Endodermal cell (in vitro differentiated cells): ENCODE measurements at places on chromosomes 5 and 9.

- DNase-seq = no peak
These were observed 186.2 kb downstream of the GLIS3 start for GRCh38 chr9:4113711-4114110.

- peak; percentile 46 for DNase-seq
These were observed 89.1 kb downstream of the NRG2 start for GRCh38 chr5:139954022-139954421.

DNA sequence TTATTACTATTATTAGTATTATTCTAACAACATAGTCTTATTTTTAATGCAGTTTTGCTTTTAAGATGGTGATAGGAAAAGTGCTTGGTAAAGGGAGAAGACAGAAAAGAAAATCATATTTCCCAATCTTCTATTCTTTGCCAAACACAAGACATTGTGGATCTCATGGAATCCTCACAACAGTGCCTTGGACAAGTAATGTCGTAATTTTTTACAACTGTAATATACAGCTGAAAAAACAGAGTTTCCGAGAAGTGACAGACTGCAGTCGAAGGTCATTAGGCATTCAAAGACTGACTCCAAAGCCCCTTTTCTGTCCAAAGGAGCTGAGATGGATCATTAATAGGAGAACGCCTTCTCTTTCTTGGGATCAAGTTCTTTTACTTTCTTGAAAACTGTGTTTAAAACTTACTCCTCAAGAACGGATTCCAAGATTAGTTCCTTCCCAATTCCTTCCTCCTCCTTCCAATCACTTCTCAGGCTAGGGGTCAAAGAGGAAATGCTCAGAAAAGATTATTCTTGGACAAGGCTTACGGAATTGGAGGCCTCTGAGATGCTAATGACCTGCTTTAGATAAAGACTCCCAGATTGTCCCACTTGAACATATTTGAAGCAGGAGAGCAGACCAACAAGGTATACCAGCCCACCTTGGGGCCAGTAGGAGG, 24.3 kb upstream of the TRIM32 start:
- no peak for DNase-seq

DNA sequence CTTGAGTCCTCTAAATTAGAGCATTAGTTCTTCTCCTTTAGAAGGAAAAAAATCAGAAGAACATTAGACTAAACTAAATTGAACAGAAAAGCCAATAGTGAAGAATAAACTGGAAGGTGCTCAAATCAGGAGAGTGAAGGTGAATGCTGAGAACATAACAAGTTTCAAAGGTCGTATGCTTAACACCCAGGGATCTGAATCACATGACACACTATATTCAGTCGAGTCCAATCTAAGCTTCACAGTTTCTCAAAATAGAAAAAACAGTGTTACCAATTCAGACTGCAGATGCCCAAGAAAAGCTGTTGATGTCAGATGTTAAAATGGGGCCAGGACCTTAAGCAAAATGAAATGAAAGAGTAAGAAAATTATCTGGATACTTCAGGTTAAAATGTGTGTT, 614.5 kb downstream of the EFNA5 start:
- DNase-seq = no peak

DNA sequence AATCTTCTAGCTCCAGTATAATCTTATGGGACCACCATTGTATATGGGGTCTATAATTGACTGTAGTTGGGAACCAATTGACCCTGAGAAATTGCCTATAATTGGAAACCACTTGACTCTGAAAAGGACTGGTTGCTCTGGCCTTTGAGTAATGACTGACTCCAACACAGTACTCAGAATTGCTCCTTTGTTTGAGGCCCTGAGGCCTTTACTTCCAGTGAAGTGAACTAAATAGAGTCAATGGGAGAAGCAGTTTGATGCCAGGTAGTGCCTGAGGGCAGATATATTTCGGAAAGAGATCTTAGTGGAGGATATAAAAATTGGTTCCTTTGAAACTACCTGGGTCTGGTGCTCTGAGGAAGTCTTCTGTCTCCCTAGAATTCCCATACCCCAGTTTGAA, 16.0 kb upstream of the TMEM171 start:
- DNase-seq = no peak

DNA sequence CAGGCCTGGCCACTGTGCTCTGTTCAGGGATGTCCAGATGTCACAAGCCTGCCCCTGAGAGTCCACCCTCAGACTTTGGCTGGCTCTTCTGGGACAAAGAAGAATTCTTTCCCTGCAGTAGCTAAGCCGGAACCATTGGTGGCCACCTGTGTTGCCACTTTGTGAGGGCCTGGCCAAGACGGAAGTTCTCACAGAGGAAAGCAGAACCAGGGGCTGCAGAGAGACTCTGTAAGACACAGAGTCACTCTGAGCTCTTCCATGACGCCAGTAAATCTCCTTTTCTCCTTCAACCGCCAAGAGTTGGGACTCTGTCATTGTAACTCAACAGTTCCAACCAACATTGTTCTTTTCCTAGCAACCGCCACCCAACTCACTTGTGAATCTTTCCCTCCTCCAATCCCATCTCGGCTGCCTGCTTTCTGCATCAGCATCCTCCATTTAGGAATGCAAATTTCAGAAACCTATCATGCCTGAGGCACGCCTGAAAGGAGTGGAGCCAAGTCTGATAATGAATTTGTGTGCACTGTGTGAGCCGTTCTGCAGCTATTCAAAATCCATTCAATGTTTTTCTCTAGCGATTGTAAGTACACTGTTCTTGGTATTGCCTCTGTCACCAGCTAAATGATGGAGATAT, 37.8 kb upstream of the ATP6V1G1 start:
- DNase-seq = peak; percentile 46

DNA sequence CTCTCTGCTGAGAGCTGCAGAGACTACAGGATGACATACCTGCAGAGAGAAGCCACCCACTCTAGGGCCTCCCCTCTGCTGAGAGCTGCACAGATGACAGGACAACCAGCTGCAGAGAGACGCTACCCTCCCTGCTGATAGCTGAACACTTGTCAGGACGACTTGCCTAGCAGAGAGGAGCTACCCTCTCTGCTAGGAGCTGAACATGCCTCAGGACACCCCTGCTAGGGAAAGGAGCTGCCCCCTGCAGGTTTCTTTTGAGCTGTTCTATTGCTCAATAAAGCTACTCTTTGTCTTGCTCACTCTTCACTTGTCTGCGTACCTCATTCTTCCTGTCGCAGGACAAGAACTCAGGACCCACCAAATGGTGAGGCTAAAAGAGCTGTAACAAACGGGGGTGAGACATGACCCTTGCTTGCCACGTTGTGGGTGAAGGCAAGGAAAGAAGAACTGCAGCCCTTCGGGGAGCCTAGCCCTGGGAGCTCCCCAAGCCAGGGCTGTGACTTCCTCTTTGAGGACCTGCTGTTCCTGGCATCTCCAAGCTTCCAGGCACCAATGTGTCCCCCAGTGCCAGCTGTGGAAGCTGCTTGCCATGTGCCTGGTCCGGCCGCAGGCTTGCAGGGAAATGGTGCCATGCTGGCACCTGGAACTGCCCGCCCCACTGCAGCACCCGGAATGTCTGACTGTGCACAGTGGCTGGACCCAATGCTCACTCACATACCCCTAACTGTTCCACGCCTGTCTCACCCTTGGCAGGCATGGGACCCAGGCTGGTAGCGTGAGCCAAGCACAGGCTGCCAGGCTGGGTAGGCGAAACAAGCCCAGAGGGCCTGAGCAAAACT, 5.1 kb upstream of the TESK1 start:
- DNase-seq = peak; percentile 62

DNA sequence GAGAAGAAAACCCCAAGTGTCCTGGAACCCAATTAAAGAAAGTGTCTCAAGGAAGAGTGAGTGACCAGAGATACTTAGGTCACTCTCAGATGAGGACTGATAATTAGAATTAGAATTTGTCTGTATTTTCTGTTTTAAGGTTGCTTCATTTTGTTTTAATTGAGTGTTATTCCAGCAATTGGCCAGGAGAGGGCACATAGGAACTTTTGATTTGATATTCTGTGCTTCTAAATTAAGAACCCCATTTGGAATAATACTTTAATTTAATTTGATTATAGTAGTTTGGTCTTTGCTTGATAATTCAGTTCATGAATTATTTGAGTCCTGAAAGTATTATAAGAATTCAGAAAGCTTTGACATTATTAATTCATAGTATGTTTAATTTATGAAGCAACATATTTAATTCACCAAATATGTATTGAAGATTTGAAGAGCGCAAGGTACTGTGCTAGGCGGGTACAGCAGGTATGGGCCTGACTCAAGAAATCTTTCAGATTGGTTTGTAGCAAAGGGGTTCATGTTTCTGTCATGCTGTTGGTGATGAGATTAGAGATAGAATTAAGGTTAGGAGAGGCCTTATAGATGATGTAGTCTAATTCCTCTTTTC, 4.9 kb downstream of the MRPL22 start:
- DNase-seq = no peak

- no peak for DNase-seq
These were observed 375.3 kb upstream of the DAB2 start for GRCh38 chr5:39800042-39800601.

DNA sequence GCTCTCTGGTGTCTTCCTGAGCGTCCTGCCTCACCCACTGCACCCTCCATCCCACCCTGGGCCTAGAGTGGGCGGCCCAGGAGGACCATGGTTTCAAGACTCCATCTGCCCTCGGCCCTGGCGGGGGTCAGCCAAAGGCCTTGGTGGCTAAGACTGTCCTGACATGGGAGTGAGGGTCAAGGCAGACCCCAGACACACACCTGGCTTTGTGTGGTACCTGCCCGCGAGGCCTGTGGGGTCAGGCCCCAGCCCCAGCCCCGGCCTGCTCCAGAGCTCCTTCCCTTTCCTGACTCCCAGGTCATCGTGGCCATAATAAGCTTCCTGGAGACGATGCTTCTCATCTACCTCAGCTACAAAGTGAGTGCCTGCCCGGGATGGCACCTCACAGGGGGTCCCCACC, 54.6 kb downstream of the KCNT1 start:
- DNase-seq = no peak

DNA sequence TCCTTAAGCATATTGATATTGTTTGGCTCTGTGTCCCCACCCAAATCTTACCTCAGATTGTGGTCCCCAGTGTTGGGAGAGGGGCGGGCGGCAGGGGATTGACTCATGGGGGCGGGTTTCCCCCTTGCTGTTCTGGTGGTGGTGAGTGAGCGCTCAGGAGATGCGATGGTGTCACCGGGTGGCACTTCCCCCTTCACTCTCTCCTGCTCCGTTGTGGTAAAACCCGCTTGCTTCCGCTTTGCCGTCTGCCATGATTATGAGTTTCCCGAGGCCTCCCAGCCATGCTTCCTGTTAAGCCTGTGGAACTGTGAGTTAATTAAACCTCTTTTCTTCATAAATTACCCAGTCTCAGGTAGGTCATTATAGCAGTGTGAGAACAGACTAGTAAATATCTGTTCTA, 229.1 kb downstream of the IRX2 start:
- no peak for DNase-seq

GRCh38 chr5:73814233-73814846, 188.3 kb downstream of the ARHGEF28 start:
- DNase-seq = peak; percentile 62

DNA sequence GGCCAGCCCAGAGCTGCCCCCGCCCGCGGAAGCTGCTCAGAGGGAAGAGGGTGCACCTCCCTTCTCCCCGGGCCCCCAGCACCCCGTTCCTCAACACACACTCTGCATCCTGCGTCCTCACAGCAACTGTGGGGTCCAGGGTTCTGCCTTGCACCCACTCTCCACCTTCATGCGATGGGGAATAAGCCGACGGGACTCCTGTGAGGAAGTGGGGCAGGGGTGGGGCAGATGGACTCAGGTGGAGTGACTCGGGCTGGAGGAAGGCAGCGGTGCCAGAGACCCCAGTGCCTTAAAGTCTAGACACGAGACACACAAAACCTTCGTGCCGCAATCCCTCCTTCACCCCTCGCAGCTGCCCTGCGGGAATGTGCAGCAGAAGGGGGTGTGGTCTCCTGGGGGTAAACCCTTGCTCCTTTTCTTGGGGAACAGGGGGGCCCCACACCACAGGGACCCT, 8.6 kb downstream of the BRD3 start:
- no peak for DNase-seq

- peak; percentile 89 for DNase-seq
These were observed 40.3 kb upstream of the NAA35 start for GRCh38 chr9:85900504-85901201.

- DNase-seq = no peak
These were observed 23.0 kb upstream of the RBM22 start for GRCh38 chr5:150723845-150724244.

- DNase-seq = no peak
These were observed 31.0 kb upstream of the F2R start for GRCh38 chr5:76684756-76685519.

DNA sequence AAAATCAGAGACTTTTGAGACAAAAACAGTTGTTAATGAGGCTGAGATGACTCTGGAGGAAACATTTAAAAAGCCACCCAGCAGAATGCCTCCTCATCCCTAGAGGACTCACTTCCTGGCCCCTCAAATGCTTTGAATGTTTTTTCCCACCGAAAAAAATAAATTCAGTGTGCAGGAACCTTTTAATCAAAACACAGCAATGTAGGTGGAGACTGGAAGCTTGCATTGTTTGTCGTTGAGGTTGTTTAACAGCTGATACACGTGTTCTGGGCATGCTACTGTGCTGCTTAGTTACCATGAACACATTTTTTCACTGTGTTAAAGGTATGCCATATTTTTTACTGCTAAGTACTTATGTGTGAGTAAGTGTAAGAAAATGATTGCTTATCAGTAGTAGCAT, 65.7 kb upstream of the ADCY2 start:
- no peak for DNase-seq

GRCh38 chr5:62460578-62460983, 48.0 kb downstream of the IPO11 start:
- no peak for DNase-seq

- DNase-seq = no peak
These were observed 2.5 kb upstream of the ABO start for GRCh38 chr9:133277467-133277866.

- no peak for DNase-seq
These were observed 71.3 kb upstream of the CXCL14 start for GRCh38 chr5:135650081-135650480.
